ENCODE measurements at places on chromosomes 12 and 14. TPM values are rescaled to one million over a fixed set of nuclear protein-coding genes. Genes with fewer than 3 reads are reported as not detected.

The CIT gene
- total RNA-seq, result 25.7 TPM

The SLC6A15 gene
- not detected for total RNA-seq

The OR6C65 gene
- total RNA-seq, result not detected

The CRACR2A gene
- 134 TPM for total RNA-seq

The CCDC177 gene
- total RNA-seq, result not detected

The GTF2H3 gene
- total RNA-seq, result 57.4 TPM

The FOXM1 gene
- 155 TPM for total RNA-seq

The OTOGL gene
- total RNA-seq, result not detected

The REP15 gene
- 0.56 TPM for total RNA-seq

The FBRSL1 gene
- 91.5 TPM for total RNA-seq

The INSM2 gene
- total RNA-seq, result not detected

Data from natural killer cell treated with Interleukin-12 subunit alpha and Interleukin-12 subunit beta and Interleukin-15 and Interleukin-18, amount 100 ng/mL, for 72 hours (primary cell).